ENCODE measurements at places on chromosomes 3 and 15. TPM values are rescaled to one million over a fixed set of nuclear protein-coding genes. Genes with fewer than 3 reads are reported as not detected.
A peak's percentile ranks its signal among the peaks of the same experiment; 100 is the strongest.

GRCh38 chr15:93929375-93930094 lies 301.8 kb upstream of the MCTP2 start:
- peak; percentile 37 for DNase-seq

GRCh38 chr3:10015461-10015904 lies 10.8 kb upstream of the FANCD2 start:
- DNase-seq: peak; percentile 84

DNA sequence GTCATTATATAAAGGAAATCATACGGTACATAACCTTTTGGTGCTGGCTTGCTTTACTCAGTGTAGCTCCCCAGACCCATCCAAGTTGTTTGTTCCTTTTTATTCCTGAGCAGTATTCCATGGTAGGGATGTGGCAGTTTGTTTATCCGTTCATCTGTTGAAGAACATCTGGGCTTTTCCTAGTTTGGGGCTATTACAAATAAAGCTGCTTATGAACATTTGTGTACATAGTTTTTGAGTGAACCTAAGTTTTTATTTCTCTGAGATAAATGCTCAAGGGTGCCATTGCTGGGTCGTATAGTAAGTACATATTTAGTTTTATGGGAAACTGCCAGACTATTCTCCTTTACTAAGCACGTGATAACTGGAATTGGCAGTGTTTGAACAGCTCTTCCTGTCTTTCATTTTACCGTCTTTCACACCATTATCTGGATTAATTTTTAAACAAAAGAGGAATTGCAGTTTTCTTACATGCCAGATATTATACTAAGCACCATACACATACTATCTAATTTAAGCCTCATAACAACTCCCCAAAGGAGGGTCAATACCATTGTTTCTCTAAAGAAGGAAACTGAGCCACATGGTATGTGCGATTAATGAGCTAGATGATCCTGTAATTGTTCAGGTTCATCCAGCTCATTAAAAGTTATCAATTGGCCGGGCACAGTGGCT lies 85.6 kb downstream of the PTPRG start:
- no peak for DNase-seq

- peak; percentile 59 for DNase-seq
These were observed 3.4 kb downstream of the PPM1M start for GRCh38 chr3:52248816-52249547.

DNA sequence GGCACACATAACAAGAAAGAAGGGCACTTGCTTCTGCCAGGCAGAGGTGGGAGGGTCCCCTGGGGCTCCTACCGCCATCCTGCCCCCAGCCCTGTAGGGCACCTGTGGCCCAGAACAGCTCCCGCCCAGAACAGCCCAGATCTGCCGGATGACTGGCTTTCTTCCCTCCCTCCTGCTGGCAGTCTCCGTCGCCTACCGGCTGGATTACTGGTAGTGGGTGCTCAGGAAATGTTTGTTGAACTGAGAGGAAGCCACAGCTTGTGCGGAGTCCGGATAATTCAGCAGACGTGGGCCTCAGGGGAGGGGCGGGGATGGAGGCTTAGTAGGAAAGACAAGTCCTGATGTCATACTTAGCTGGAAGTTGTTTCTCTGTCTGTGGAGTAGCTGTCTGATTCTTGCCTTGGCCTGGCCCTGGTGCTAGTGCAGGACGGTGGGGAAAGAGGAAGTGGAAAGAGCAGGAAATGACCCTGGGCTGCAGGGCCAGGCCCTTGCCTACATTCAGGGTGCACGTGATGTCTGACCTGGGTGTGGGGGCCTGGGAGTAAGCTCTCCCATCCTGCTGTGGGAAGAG lies 6.7 kb downstream of the CCDC9B start:
- peak; percentile 78 for DNase-seq

- DNase-seq: no peak
These were observed 12.2 kb upstream of the SLC28A1 start for GRCh38 chr15:84872009-84872910.

DNA sequence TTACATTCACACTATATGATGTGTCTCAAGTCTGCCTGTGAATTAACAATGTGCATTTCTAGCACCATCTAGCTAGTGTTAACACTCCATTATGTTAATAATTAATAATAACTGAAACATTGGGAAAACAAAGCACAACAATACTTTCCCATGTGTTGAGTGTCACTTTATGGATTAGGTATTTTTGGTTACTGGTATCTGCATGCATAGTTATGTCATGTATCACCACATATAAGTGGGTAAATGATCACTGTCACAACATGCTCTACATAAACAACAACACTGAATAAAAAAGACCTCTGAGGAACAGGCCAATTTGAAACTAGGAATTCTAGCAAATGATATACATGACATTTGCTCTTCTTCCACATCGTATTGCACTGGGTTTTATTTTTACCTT lies 74.7 kb downstream of the MLH1 start:
- DNase-seq: no peak

GRCh38 chr15:40498418-40498817 lies 27.6 kb downstream of the CHST14 start:
- no peak for DNase-seq

DNA sequence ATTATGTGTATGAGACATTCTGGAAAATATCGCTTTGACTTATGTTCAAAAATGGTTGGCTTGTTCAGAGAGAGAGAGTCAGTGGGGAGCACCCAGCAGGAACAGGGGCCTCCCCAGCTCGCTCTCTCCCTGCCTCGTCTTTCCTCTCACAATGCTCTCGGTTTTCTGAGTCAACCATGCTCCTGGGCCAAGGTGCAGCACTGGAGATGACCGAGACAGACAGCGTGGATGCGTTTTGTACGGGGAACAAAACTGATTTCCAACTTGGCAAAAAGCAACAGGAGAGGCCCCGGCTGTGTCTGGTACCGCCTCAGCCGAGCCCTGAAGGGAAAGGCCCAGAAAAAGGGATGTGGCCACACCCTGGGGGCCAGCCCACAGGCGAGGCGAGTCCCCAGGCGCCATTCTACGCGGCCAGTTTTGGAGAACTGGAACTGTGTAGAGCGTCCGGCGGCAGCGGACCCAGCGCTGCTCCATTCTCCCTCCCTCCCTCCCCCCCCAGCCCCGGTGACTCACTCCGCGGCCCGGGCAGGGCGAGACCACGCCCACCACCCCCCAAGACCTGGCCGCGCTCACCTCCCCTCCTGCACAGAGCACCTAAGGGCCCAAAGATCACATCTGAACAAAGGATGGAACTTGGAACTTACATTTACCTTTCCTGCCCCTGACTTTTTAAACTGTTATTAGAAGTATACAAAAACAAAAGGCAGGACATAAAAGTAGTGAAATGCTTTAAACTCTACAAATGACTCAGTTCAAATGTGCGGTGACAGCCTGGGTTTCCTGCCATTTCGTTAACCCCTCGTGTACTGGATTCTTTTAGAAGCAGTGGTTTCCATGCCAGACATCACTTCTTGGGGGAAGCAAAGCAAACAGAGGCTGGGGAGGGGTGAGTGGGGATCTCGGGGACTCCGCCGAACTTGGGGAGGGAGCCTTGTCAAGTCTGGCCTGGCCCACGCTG lies 12.7 kb downstream of the ATP10A start:
- peak; percentile 79 for DNase-seq

DNA sequence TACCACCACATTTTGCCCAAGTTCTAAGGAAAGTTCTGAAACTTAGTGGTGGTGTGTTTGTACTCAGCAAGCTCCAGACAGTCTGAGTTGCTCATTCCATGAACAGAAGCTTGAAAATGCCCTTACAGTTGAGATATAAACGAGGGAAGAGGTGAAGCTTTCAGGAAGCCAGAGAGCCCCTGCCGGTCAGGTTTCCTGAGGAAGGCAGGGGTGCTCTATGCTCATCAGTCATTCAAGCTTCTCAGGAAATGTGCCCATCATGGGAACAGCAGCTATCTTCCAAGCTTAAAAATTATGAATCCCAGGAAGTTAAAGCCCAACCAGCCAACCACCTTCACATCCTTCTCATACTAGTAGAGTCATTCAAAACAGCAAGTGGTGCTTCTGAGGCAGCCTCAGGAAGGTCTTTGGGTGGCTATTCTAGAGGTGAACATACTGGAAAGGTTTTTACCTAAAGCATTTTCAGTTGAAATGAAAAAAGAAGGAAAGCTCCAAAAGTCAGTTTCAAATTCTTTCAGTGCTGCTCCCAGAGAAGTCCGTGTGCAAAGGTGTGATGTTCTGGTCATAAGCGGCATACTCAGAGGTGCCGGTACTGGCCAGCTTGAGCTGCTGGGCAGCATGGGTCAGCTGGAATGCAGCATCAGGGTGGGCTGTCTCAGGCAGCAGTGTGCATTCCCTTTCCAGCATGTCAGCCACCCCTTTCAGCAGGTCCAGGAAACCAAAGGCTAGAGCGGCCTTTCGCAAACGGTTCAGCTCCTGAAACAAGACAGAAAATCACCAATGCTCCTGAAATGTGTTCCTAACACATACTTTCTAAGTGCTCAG lies 31.8 kb downstream of the INTS14 start:
- no peak for DNase-seq

DNA sequence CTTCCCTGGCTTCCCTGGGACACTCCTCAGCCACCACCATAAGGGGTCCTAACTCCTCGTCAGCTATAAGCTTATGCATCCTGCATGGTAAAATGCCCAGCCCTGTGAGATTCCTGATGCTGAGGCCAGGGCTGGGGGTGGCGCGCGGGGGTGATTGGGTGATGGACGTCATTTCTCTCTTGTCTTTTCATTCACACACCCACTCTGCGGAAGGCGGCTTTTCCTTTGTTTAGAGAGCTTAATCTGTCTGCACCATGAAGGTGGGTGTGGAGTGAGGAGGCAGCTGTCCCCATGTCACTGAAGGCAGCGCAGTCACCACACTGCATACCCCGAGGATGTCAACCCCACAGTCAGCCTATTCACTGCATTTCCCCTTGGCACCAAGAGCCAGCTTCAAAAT lies 110.0 kb upstream of the NSMCE3 start:
- no peak for DNase-seq

GRCh38 chr3:100838157-100838556 lies 128.9 kb downstream of the TFG start:
- DNase-seq: no peak

DNA sequence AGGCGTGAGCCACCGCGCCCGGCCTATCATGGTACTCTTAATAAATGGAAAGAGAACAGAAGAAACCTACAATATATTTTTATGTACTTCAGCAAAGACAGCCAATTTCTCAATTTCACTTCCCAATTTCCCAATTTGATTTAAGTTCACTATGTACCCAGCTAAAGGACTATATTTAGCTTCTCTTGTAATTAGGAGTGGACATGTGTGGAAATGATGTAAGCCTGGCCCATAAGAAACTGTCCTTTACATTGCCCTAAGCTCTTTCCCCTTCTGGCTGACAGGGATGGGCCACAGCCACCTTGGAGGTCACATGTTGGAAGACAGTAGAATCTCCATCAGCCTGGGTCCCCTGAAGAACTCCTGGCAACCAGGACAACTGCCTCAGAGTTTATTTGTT lies 6.2 kb downstream of the TMEM39A start:
- DNase-seq: no peak

- DNase-seq: no peak
These were observed 126.1 kb upstream of the ALDH1A3 start for GRCh38 chr15:100753503-100753902.

DNA sequence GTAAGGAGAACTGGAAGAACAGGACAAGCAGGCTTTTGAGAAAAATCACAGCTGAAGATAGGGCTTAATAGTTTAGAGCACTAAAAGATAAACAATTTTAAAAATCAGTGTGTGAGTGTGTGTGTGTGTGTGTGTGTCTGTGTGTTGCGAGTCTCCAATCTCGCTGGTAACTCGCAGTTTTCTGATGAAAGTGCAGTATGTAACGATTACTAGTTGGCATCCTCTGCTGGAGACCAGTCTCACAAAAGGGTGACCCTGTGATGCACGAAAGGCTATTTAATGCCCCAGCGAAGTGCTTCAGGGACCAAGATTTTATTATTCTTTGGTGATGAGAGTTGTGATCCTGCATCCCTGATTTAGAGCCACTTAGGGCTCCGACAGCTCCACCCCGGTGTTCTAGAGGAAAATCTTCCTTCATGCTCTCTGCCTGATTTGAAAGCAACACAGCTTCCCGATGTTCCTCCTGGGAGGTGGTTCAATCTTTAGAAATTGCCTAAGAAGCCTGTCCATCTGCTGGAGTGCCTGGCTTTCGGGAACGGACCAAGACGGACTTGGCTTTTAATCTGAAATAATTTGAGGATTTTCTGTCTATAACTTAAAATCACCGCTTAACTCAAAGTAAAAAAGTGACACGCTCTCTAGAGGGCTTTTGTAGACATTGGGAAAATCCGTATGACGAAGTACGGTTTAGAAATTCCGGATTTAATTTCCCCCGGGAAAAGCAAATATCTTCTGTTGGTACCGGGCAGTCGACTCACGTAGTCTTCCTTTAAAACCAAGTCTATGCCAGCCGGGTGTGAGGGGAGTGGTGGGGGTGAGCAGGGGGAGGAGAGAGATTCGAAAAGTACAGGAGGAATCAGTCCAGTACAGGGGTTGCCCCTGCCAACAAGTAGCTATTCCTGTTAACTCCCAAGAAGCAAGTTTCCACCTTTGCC lies 1.1 kb upstream of the ALCAM start:
- no peak for DNase-seq

DNA sequence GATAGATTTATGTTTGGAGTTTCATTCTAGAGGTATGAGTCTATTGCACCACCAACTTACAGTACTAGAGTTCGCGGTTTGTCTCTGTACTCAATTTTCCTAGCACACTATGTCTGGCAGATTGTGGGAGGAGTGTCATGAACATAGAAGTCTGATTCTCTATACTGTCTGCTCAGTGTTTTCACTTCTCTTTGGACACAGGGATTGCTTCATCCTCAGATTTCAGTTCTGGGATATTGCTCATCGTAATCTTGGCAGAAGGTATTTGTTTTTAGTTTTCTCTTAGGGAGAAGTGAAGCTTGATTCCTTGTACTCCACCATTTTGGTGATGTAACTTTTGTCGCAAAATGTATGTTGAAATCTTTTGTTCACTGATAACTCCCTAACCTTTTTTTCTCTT lies 27.8 kb upstream of the AZI2 start:
- DNase-seq: no peak

DNA sequence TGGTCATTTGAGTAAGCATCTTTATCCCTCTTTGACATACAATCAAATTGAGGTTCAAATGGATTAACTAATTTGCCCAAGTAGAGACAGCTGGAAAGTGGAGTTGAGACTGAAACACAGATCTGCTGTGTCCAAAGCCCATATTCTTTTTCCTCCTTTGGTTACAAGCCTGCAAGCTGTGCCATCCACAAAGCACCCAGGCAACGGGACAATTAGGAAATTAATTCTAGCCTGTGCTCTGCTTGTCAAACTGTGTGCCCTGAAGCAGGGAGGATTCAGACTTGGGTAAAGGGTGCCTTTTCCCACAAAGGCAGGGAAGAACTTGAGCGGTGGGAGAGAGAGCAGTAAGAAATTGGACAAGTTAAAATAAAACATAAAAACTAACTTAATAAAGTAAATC lies 127.9 kb downstream of the DTWD1 start:
- DNase-seq: no peak

- DNase-seq: no peak
These were observed 50.9 kb downstream of the LSAMP start for GRCh38 chr3:116394365-116394764.

GRCh38 chr15:48855501-48856440 lies 22.2 kb upstream of the EID1 start:
- DNase-seq: no peak

The CCDC32 gene
- 24.1 TPM for total RNA-seq

The ZMYND10 gene
- total RNA-seq: not detected

The APOD gene
- total RNA-seq: 92.5 TPM

The MELTF gene
- 9.6 TPM for total RNA-seq

The KIF7 gene
- total RNA-seq: 2.4 TPM

The MASP1 gene
- 214 TPM for total RNA-seq

The CD200R1 gene
- total RNA-seq: 0.82 TPM

The GRM7 gene
- not detected for total RNA-seq

The CYP19A1 gene
- total RNA-seq: 0.60 TPM

The ITIH4 gene
- 5.0 TPM for total RNA-seq

The CHRM5 gene
- total RNA-seq: not detected

The COL6A5 gene
- not detected for total RNA-seq

The NDN gene
- total RNA-seq: 35.2 TPM

The MYZAP gene
- total RNA-seq: 934 TPM

Data from left ventricle myocardium inferior (tissue), 1 donor.